DMS53 (cell line): ENCODE measurements at places on chromosomes 3 and 15.

DNA sequence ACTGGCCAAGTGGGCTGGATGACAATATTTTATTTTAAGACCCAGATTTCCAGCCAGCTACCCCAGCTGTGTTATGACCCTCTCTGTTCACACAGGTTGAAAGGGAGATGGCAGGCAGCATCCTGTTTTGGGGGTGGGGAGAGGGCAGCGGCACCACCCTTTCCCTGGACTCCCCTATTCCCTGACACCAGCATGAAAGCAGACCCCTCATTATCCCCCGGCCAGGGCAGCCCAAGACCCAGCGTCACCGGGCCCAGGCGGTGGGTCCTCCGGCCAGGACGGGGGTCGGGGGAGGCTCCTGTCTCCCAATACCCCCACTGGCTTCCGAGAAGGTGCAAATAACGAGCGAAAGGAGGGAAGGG, 127.6 kb upstream of the MEF2A start:
- no peak for DNase-seq

GRCh38 chr3:174125267-174125824, 727.8 kb downstream of the NLGN1 start:
- peak; percentile 64 for DNase-seq

GRCh38 chr3:62371720-62372591, 1.4 kb downstream of the FEZF2 start:
- peak; percentile 36 for DNase-seq

GRCh38 chr15:71801935-71802655, 8.3 kb upstream of the NR2E3 start:
- DNase-seq: no peak

GRCh38 chr15:55897560-55898336, 95.7 kb downstream of the NEDD4 start:
- DNase-seq: peak; percentile 67

DNA sequence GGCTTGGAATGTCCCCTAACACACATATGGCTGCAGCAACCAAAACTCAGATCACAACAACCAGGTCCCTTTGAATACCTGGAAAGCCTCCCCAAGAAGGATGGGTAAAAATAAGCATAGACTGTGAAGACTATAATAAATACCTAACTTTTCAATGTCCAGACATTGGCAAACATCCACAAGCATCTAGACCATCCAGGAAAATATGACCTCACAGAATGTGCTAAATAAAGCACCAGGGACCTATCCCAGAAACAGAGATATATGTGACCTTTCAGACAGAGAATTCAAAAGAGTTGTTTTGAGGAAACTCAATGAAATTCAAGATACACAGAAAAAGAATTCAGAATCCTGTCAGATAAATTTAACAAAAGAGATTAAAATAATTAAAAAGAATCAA, 109.2 kb downstream of the NEDD4 start:
- DNase-seq: no peak

GRCh38 chr3:105610473-105610872, 243.8 kb downstream of the ALCAM start:
- DNase-seq: peak; percentile 55

GRCh38 chr15:59632714-59633113, 21.1 kb downstream of the GCNT3 start:
- DNase-seq: peak; percentile 50

DNA sequence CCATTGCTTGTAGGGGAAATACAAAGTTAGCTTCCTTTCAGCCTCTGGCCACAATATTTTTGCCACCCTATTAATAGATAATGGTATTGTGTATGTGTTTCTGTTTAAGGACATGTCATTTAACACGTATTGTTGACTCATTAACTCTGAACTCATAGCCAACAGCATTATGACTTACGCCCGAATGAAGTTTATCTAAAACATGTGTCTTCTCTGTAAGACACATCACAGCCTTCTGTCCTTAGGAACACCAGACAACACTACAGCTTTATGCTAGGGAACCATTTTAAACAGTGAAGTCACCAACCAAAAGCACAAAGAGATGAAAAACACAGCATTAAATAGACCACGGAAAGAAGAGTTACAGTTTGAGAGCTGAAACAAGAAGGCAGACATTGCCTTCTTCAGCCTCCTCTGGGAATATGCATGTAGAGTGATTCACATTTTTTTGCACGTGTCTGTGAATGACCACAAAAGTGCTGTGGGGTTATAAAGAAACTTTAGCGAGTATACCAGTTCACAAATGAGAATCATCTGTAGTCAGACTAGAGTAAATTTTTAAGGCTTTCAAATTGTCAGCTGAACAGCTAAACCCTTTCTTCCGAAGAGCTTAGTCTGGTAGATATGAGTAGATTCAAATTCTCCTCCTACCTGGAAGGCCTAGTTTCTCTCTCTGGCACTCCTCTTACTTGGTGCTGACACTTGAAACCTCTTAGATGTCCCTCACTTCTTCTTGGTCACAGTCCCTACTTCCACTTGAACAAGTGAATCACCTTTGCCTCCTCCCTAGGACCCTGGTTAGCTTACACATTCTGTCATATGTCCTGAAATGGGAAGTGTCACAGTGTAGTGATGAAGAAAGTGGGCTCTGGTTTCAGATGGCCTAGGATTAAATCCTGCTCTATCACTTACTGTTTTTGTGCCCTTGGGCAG, 32.2 kb downstream of the MCTP2 start:
- no peak for DNase-seq

- no peak for DNase-seq
These were observed 7.7 kb downstream of the CLEC3B start for GRCh38 chr3:45033791-45034190.

GRCh38 chr3:108380128-108380795, 83.9 kb downstream of the HHLA2 start:
- peak; percentile 67 for DNase-seq

DNA sequence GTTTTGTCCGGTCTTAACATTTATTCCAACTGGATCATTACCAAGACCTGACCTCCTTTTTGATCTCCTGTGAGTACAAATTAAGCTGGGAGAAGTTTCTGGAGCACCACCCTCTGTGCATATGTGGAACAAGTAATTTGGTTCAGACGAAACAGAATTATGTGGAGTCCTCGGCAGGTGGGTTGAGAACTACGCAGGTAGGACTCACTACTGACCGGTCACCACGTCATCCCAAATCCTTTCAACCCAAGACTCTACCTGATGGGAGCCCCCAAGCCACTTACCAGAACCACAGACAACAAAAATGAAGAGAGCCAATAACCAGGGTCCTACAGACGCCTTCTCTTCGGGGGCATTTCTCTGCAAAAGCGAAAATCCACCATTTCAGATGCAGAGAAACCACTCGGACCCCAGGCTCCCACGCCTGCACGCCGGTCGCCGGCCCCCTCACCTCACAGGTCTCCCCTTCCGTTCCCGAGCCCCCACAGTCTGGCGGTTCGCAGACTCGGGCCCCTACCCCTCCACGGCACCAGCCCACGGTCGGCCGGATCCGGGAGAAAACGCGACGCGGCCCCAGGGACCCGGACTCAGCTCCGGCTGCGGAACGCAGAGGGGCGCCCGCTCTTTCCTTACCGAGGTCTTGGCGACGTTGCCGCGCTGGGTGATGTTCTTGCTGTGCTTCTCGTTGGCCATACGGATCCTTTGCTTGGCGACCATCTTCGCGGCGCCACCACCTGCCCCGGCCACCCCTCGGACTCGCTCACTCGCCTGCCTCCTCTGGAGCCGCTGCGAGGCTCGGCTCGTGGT, 674 bp downstream of the SERP1 start:
- peak; percentile 40 for DNase-seq

- no peak for DNase-seq
These were observed 47.0 kb downstream of the ZNF445 start for GRCh38 chr3:44430466-44430865.

- DNase-seq: no peak
These were observed 223.3 kb upstream of the ARHGEF26 start for GRCh38 chr3:153897842-153898241.

DNA sequence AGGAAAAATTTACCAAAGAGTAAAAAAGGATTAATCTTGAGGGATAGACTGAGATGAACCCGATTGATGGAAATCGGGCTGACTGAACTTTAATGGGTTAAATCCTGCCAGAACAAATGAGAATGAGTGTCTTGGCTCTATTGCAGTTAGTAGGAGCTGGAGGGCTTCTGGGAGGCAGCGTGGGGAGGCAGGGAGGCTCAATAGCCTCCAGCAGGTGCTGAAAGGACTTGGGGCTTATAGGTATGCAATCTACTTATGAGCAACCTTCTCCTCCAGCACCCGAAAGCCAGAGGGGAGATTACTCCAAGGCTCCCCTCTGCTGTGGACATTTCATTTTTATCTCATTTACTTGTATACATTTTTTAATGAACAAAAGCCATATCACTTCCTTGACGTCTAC, 1.0 kb upstream of the CRYBG3 start:
- DNase-seq: no peak

DNA sequence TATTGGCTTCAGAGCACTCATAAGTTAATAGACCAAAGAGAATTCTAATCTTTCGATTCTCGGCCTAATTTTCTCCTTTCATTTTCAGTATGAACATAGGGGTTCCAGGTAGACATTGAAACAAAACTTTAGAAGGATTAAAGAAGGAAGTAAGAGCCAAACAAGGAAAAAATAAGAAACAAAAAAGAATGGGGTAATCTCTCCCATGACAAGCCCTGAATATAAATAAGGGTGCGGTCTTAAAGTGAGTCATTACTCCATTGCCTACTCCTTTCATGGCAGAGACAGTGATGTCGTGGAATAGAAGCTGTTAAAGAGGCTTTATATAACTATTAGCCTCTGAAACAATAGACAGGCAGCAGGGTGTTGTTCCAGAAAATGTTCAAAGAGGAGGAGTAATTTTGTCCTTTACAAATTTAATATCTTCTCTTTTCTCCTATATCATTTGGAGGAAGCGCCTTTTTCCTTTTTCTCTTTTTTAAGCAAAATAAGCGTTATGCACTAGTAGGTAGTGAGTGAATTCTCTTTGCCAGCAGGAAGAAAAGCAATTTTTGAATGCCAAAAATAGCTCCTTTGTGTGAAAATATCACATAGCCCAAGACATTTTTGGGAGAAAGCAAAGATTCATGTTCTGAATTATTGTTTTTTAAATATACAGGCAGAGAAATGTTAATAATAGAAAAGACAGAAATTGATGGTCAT, 607.9 kb upstream of the KCNMB2 start:
- peak; percentile 26 for DNase-seq

GRCh38 chr3:187011915-187012314, 81.6 kb downstream of the ST6GAL1 start:
- DNase-seq: no peak

DNA sequence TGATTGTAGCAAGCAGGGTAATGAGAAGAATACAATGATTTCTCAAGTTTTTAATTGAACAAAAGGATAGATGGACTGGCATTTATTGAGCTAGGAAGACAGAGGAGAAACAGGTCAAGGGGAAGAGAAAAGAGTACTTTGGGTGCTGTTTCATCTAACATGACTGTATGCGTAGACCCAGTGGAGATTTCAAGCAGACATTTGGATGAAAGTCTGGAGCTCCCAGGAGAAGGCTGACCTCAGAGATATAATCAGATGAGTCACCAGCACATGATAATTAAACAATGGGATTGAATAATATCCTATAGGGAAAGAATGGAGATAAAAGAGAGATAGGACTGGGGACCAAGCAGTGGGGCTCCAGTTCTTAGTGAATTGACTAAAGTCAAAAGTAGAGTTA, 194.9 kb downstream of the ARRDC4 start:
- no peak for DNase-seq

DNA sequence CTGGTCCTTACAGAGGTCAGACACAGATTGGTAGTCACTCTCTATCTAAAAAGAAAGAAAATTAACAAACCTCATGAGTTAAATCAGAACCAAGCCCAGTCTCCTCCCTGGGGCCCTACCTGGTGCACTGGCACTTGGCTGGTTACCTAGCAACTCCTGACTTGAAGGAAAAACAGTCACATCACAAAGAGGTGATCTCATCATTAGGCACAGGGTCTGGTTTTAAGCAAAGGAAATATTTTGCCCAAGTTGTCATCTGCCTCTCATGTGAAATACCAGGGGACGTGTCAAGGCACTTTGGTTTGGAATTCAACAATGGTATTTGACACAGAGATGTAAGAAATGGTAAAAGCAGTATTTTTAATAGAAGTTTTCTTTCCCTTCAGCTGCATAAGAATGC, 47.7 kb upstream of the FMN1 start:
- DNase-seq: peak; percentile 35

DNA sequence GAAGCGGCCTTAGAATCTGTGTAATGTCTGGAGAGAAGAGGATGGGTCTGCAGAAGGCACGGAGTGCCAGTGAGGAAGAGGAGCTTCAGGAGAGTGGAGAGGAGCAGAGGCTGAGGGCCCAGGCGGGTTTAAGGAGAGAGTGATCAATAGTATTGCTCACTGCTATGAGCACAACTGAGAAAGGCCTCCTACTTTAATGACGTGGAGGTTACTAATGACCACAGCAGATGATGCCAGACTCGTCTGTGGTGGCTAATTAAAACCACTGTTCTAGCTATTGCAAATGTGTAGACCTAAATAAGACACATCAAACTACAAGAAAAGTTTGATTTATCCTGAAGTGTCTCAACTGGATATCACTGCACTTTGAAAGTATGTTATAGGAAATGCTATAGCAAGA, 33.2 kb downstream of the MTMR10 start:
- no peak for DNase-seq
